EH (cell line): ENCODE measurements at places on chromosomes 7 and 10.

DNA sequence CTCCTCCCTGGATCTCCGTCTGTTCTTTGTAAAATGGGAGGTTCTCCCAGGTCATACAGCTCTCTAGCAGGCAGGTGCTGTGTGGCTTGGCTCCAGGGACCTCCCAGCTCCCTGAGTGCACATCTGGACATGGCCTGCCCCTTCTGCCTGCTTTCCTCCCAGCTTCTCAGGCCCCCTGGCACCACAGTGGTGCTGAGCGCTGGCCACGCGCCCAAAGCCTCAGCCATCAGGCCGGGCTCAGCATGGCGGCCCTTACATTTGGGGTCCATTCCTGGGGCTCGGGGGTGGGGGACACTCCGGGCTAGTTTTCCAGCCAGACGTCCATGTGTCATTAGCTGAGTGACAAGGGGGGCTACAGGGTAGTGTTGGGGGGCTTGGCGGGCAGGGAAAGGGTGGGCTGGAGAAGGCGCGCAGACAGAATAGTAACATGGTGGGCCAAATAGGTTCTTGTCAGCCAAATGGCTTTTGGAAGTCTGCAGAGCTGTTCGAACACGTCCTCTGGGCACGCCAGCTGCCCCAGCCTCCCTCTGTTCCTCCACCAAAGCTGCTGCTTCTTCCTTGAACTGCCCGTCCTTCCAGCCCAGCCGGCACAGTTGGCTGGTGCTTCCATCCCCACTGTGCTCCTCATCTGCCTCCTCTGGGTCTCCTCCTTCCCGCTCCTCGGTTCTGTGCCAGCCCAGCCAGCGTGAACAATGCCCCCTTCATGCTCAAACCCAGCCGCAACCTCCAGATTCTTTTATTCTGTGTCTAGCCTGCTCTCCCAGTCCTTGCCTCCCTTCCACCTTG, 65.9 kb downstream of the GOLGA7B start:
- DNase-seq = no peak

GRCh38 chr7:158067219-158067930, 520.2 kb downstream of the PTPRN2 start:
- DNase-seq = no peak

- DNase-seq = no peak
Measured at GRCh38 chr7:71661671-71662224, 529.8 kb downstream of the GALNT17 start.

- no peak for DNase-seq
Measured at GRCh38 chr10:129968020-129968852, 4.2 kb upstream of the EBF3 start.

DNA sequence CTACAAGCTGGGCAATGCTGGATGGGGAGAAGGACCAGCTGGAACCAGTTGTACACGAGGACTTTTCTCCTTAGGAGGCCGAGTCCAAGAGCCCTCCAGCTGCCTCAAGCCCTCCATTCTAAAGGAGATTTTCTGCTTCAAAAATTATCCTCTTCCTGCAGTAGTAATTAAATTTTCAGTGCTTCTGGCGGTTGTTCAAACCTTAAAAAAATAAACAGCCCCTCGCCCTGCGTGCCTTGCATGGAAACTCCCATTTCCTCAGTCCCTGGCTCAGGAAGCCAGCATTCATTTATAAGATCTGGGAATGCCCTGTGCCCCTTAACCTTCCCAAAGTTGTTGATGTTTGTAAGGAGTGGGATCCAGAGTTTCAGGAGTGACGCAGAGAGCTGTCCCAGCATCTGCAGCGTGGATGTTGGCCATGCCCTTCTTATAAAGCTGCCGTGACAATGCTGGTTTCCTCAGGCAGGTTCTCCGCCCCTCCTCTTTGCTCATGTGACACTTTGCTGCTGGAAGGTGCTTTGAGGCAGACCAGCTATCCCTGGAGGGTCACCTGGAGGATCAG, 24.0 kb upstream of the ACTR3B start:
- peak; percentile 55 for DNase-seq
